Thyroid gland (tissue), 4 donors: ENCODE measurements at places on chromosomes 5 and 9. TPM values are rescaled to one million over a fixed set of nuclear protein-coding genes. Genes with fewer than 3 reads are reported as not detected.
A peak's percentile ranks its signal among the peaks of the same experiment; 100 is the strongest.

DNA sequence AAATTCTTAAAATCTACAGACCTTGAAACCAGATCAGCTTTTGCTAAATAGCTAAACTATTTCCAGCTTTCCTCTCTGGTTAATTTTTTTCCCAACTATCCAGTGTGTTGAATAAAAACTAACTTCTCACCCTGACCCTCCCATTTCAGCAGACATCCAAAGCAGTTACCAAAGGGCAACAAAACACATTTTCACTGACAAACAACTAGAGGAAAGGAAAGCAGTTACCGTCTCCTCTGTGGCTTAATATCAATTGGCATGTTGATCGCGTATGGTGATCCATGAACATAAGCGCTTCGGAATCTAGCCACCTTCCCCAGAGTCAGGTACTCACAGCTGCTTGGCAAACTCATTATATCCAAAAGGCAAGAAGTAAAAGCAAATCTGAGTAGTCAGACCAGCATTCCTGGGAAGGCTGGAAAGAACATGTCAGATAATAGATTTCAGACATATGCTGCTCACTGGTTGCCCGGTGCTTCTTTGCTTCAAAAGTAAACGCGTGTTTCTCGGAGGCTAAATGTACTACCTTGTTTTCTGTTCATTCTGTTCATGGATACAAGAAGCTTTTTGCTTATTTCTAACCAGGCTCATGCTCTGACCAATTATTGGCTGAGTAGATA is 463.4 kb downstream of the PDE4D start:
- H3K4me1 ChIP-seq, result no peaks in the 10 kb centered on the region
- H3K27me3 ChIP-seq, result no peaks in the 10 kb centered on the region
- H3K4me3 ChIP-seq, result no peak overlapping the region
- no peaks in the 10 kb centered on the region for H3K36me3 ChIP-seq

- no peaks in the 10 kb centered on the region for H3K36me3 ChIP-seq
- H3K4me1 ChIP-seq, result peaks cover 21% of the 10 kb centered on the region
- no peak overlapping the region for H3K27ac ChIP-seq
- no peak overlapping the region for H3K4me3 ChIP-seq
- no peaks in the 10 kb centered on the region for H3K27me3 ChIP-seq
Measured at GRCh38 chr5:115869256-115869795, 27.6 kb downstream of the AP3S1 start.

GRCh38 chr5:123087173-123088030 is 1.6 kb upstream of the PRDM6 start:
- no peaks in the 10 kb centered on the region for H3K36me3 ChIP-seq
- no peak overlapping the region for H3K4me3 ChIP-seq
- peaks cover 32% of the 10 kb centered on the region for H3K27me3 ChIP-seq
- no peak overlapping the region for H3K27ac ChIP-seq
- DNase-seq, result no peak
- H3K4me1 ChIP-seq, result peaks cover 23% of the 10 kb centered on the region

GRCh38 chr9:126906091-126906490 is 8.5 kb upstream of the RALGPS1 start:
- H3K27ac ChIP-seq, result no peak overlapping the region
- no peak overlapping the region for H3K4me3 ChIP-seq
- no peaks in the 10 kb centered on the region for H3K27me3 ChIP-seq
- no peaks in the 10 kb centered on the region for H3K4me1 ChIP-seq
- no peak for DNase-seq

DNA sequence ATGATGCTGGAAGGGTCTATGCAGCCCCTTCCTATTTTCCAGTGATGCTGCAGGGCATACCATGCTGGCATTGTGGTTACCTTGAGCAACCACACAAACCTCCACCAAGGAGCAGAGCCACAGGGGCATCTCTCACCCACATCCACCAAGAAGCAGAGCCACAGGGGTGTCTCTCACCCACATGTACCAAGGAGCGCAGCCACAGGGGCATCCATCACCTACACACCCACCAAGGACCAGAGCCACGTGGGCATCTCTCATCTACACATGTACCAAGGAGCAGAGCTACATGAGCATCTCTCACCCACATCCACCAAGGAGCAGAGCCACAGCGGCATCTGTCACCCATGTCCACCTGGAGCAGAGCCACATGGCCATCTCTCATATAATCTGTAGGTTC is 8.8 kb upstream of the GM2A start:
- no peaks in the 10 kb centered on the region for H3K36me3 ChIP-seq
- H3K4me1 ChIP-seq, result no peaks in the 10 kb centered on the region
- no peak overlapping the region for H3K27ac ChIP-seq
- H3K27me3 ChIP-seq, result no peaks in the 10 kb centered on the region
- no peak overlapping the region for H3K4me3 ChIP-seq

FBLL1 gene
- total RNA-seq, result not detected

PDE4D gene
- 14.7 TPM for total RNA-seq

DNA sequence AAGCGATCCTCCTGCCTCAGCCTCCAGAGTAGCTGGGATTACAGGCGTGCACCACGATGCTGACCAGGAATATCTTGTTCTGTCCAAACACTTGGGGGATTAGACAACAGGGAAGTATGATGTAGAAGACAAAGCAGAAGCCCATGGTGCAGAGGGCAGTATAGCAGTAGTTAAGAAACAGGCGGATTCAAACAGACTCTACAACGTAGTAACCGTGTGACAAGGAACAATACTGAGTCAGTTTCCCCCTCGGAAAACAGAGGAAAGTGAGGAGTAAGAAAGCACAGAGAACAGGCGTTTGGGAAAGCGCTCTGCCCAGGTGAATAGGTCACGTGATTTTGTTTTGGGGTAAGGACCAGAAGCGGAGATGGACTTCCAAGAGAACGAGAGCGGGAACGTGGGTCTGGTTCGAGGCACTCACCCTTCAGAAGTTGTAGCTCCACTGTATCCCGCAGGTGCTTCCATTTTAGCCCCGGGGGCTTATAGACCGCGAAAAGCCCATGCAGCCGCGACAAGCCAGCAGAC is 306 bp downstream of the TRUB2 start:
- H3K4me1 ChIP-seq, result peaks cover 22% of the 10 kb centered on the region
- peak overlapping the region; percentile 85 for H3K27ac ChIP-seq
- no peaks in the 10 kb centered on the region for H3K27me3 ChIP-seq
- H3K4me3 ChIP-seq, result peak overlapping the region; percentile 82
- peaks cover 17% of the 10 kb centered on the region for H3K36me3 ChIP-seq

- H3K27ac ChIP-seq, result no peak overlapping the region
- H3K4me3 ChIP-seq, result no peak overlapping the region
- H3K27me3 ChIP-seq, result no peaks in the 10 kb centered on the region
- peaks cover 30% of the 10 kb centered on the region for H3K36me3 ChIP-seq
- H3K4me1 ChIP-seq, result no peaks in the 10 kb centered on the region
Measured at GRCh38 chr9:129910628-129911567, 75.6 kb downstream of the USP20 start.

- H3K27me3 ChIP-seq, result no peaks in the 10 kb centered on the region
- DNase-seq, result no peak
- H3K36me3 ChIP-seq, result no peaks in the 10 kb centered on the region
- H3K4me3 ChIP-seq, result no peak overlapping the region
Measured at GRCh38 chr5:132458226-132458560, 32.4 kb downstream of the IRF1 start.

F2R gene
- total RNA-seq, result 27.9 TPM

DNA sequence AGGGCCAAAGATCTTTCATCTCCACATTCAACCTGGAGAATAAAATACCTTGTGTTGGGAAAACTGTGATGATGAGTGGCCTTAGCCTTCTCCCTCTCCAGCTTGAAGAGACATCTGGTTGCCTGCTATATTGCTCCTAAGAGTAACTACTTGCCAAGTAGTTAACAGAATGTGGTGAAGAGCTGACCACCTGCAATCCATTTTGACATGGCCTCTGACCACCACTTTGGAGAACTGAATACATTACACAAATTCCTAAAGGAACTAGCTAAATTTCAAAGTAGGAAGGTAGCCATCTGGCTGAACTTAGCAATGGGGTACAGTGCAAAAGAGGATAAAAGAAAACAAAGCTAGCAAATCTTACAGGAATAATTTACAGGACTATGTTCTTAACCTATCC is 7.2 kb downstream of the TBCA start:
- H3K36me3 ChIP-seq, result no peaks in the 10 kb centered on the region
- DNase-seq, result no peak
- no peak overlapping the region for H3K27ac ChIP-seq
- no peak overlapping the region for H3K4me3 ChIP-seq
- H3K4me1 ChIP-seq, result peaks cover 21% of the 10 kb centered on the region

GRCh38 chr9:100890321-100890720 is 138.2 kb upstream of the PLPPR1 start:
- no peak overlapping the region for H3K27ac ChIP-seq
- no peaks in the 10 kb centered on the region for H3K27me3 ChIP-seq
- H3K36me3 ChIP-seq, result no peaks in the 10 kb centered on the region
- no peak overlapping the region for H3K4me3 ChIP-seq

DNA sequence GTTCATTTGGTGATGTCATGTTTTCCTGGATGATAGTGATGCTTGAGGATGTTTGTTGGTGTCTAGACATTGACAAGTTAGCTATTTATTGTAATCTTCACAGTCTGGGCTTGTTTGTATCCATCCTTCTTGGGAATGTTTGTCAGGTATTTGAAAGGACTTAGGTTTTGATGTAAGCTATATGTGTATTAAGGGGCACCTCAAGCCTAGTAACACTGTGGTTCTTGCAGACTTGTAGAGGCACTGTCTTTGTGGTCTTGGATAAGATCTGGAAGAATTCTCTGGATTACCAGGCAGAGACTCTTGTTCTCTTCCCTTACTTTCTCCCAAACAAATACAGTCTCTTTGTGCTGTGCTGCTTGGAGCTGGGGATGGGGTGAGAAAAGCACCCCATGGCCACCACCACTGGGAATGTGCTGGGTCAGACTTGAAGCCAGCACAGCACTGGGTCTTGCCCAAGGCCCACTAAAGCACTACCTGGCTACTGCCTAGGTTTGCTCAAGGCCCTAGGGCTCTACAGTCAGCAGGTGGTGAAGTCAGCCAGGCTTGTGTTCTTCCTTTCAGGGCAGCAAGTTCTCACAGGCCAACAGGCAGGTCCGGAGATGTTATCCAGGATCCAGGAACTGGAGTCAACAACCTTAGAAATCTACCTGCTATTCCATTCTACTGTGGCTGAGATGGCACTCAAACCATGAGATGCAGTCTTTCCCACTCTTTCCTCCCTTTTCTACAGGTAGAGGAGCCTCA is 49.3 kb upstream of the GNA14 start:
- H3K36me3 ChIP-seq, result no peaks in the 10 kb centered on the region
- no peaks in the 10 kb centered on the region for H3K27me3 ChIP-seq
- H3K27ac ChIP-seq, result no peak overlapping the region
- DNase-seq, result no peak

DNA sequence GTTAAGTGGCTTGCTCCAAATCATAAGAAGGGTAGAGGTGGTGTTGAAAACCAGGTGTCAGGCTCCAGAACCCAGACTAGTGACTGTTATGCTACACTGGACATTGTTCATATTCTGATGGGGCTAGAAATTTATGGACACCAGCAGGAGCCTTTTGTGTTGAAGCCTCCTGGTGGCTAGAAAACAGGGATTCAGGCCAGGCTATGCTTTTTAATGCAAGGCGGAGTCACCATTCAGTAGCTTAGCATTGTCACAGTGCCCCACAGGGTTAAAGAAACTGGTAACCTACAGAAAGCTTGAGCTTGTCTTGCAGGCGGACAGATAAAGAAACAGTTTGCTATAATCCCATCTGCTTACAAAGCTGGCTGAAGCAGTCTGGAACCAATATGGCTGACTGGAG is 23.0 kb upstream of the GOLM1 start:
- H3K27ac ChIP-seq, result no peak overlapping the region
- H3K4me3 ChIP-seq, result no peak overlapping the region
- H3K36me3 ChIP-seq, result no peaks in the 10 kb centered on the region
- H3K4me1 ChIP-seq, result peaks cover 8% of the 10 kb centered on the region

- no peaks in the 10 kb centered on the region for H3K27me3 ChIP-seq
- no peaks in the 10 kb centered on the region for H3K36me3 ChIP-seq
- no peaks in the 10 kb centered on the region for H3K4me1 ChIP-seq
- no peak for DNase-seq
Measured at GRCh38 chr5:144815131-144815530, 644.5 kb downstream of the KCTD16 start.

TMCO6 gene
- 41.3 TPM for total RNA-seq

GRCh38 chr5:7868427-7868772 is 431 bp downstream of the FASTKD3 start:
- H3K4me1 ChIP-seq, result peaks cover 9% of the 10 kb centered on the region
- peak overlapping the region; percentile 74 for H3K27ac ChIP-seq
- H3K36me3 ChIP-seq, result no peaks in the 10 kb centered on the region
- DNase-seq, result no peak

GPR21 gene
- total RNA-seq, result 11.8 TPM

GRCh38 chr5:43416803-43417394 is 4.7 kb upstream of the CCL28 start:
- DNase-seq, result no peak
- H3K27me3 ChIP-seq, result no peaks in the 10 kb centered on the region
- no peak overlapping the region for H3K4me3 ChIP-seq
- H3K4me1 ChIP-seq, result peaks cover 47% of the 10 kb centered on the region
- H3K27ac ChIP-seq, result peak overlapping the region; percentile 33

LECT2 gene
- total RNA-seq, result not detected
